Left lung (tissue), 14 donors: ENCODE measurements at places on chromosomes 4 and X. TPM values are rescaled to one million over a fixed set of nuclear protein-coding genes. Genes with fewer than 3 reads are reported as not detected.

The PDLIM3 gene
- total RNA-seq, result 33.6 TPM

The MSL3 gene
- total RNA-seq, result 27.3 TPM

- no peak for DNase-seq
Measured at GRCh38 chrX:14832151-14832550, 40.7 kb downstream of the FANCB start.

- no peak for DNase-seq
Measured at GRCh38 chr4:123517971-123518370, 121.4 kb downstream of the SPRY1 start.

The NOP14 gene
- 20.4 TPM for total RNA-seq

The PAGE4 gene
- total RNA-seq, result not detected

- DNase-seq, result no peak
Measured at GRCh38 chrX:136528645-136529315, 3.2 kb upstream of the VGLL1 start.

DNA sequence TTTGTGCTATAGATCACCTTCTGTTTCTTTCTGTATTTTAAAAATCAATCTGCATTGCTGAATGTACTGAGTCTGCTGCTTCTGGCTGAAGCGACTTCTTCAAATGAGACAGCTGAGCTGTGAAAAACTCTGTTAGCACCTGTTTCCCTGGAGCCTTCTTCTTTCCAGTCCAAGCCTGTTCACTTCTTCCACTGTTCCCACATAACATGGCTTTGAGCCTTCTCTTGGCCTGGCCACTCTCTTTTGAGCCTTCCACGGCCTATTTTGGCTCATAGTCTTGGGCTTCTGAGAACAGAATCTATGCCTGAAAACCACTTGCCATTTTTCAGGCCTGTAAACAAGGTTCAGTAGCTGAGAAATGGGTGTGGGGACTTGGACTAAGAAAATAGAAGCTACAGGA, 132.9 kb upstream of the IGFBP7 start:
- no peak for DNase-seq

The HERC5 gene
- total RNA-seq, result 5.5 TPM

- no peak for DNase-seq
Measured at GRCh38 chrX:65926095-65927019, 113.5 kb downstream of the VSIG4 start.
